Adipocyte (in vitro differentiated cells): ENCODE measurements at places on chromosomes 3 and 15.

DNA sequence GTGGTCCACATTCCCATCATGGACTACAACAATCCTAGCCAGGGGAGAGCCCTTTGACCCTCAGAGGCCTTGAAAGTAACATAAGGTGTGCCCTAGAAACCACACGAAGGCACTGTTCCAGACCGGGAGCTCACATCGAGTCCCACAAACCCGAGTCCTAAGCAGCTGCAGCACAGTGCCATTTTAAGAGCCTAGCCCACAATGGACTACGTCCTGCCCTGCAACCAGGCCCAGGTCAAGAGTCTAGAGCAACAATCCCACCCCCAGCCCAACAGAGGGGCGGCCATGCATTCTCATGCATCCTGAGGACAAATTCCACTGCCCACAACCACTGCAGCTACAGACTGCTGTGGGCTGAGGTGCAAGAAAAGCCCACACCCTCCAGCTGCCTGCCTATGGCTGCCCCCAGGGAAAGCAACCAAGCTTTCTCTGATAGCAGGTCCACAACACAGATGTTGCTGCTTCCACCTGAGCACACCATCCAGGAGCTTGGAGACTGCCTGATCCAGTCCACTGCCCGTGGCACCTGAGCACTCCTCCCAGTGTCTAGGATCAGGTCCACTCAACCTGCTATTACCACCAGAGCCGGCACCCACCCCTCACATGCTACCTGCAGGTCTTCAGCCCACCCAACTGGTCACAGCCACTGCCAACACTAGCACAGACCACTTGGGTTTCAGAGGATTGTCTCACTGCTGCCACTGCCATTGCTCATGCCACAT lies 56.8 kb downstream of the IGSF11 start:
- no peak for DNase-seq

DNA sequence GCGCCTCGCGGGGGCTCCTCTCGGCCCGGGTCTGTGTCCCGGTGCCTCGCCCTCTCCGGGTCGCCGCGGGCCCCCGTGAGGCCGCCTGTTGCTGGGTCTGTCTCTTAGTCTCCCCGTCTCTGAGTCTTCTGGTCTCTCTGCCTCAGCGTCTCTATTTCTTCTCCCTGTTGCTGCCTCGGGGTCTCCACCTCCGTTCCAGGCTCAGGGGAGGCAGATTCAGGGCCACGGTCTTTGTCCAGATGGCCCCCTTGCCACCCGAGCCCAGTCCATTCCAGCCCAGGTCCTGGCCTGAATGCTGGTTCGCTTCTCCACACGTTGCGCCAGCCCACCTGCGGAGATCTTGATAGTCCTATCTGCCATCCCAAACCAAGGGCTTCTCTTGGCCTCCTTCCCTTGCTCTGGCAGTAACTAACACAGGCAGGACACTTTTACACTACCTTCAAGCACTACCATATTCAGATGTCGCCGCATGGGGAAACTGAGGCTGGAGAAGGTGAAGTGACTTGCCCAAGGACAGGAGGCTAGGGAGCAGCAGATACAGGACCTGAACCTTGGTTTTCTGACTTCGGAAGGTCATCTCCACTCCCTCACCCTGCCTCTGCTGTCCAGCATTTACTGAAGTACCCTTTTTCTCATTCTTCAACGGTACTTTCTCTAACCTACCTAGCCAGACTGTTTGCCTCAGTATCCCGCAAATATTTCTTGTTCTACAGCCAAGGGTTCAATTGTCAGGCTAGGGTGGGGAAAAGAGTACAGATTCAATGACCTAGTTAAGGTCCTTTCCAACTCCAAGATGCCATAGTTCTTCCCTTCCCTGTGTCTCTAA lies 616 bp upstream of the IGDCC4 start:
- DNase-seq = no peak

DNA sequence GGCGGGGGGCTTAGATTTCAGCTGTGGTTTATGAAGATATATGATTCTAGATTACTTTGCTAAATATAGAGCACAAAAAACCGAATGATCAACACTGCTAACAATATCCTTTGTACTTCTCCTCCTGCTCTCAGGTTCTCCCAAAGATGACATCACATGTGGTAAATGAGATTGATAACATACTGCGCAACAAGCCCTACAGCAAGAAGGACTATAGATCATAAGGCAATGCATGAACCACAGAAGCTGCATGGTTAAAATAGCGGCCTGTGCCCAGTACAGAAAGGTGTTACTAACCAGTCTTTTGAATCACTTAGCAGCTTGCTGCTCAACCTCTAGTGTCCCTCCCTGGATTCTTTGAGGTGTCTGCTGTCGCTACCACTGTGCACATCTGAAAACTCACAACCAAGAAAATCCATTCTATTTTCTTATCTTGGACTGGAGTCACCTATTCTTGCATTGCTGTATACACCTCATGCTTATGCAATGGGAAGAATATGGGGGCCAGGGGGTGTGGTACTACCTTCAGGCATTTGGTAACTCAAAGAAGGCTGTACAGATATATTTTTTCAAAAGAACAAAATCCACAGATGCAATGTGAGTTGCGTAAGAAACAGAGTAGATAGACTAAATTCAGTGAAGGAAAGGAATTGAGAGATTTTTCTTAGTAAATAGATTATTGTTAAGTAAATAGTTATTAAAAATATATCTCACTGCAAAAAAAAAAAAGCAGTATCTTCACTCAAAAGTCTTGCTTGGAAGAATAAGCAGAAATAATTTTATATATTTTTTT lies 18.2 kb downstream of the SSR3 start:
- peak; percentile 58 for DNase-seq

- no peak for DNase-seq
Measured at GRCh38 chr3:51702156-51702555, 4.7 kb upstream of the GRM2 start.

DNA sequence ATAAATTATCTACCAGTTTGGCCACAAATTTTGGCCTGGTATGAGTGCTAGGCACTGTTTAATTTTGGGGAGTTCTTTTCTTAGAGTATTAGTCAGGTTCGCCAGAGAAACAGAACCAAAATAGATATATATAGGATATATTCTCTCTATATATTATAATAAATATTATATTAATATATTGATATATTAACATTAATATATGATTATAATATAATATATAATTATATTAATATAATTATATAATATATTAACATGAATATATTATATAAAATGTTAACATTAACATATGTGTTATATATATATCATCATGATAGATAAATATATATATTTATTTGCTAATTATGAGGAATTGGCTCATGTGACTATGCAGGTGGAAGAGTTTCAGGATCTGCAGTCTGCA lies 137.8 kb upstream of the CHRNA7 start:
- DNase-seq = no peak

GRCh38 chr3:52195823-52196331 lies 2.1 kb upstream of the ALAS1 start:
- DNase-seq = peak; percentile 79

- peak; percentile 28 for DNase-seq
Measured at GRCh38 chr3:127857333-127857732, 35.0 kb upstream of the MGLL start.

GRCh38 chr3:48898383-48899234 lies at the start of gene SLC25A20:
Gene SLC25A20 (minus strand): TSS chr3:48898882. CDS start chr3:48898794, 88 bp downstream.
- peak; percentile 95 for DNase-seq

GRCh38 chr15:34755419-34755773 lies 598 bp upstream of the GJD2 start:
- DNase-seq = no peak

DNA sequence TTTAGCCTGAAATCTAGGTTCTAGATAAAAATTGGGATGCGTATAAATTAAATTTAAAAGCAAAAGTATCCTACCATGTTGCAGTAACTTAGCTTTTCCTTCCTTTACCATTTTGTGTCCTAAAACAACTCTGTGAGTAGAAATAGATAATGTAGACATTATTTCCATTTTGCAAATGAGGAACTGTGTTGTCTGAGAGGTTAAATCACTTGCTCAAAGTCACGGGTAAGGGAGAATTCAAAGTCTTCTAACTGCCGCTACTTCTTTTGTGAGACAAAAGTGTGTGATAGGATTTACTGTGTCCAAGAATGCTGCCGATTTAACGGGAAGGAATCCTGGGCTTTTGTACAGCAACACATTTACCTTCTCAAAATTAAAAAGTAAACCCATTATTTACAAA lies 40.7 kb downstream of the MYO1E start:
- no peak for DNase-seq

DNA sequence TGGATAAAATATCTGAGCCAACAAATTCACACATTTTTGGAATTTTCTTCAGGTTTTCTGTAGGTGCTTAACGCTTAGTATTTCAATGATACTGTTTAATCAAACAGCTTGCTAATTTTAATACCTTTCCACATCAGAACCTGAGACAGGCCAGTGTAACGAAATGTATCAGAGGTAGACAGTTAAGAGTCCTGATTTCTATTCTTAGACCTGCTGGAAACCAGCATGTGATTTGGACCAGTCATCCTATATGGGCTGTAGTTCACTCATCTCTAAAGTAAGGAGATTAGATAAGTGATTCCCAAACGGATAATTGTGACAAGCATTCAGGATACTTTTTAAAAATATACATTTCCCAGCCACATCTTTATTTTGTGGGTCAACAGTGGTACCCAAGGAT lies 18.4 kb downstream of the ARL6IP5 start:
- DNase-seq = no peak

DNA sequence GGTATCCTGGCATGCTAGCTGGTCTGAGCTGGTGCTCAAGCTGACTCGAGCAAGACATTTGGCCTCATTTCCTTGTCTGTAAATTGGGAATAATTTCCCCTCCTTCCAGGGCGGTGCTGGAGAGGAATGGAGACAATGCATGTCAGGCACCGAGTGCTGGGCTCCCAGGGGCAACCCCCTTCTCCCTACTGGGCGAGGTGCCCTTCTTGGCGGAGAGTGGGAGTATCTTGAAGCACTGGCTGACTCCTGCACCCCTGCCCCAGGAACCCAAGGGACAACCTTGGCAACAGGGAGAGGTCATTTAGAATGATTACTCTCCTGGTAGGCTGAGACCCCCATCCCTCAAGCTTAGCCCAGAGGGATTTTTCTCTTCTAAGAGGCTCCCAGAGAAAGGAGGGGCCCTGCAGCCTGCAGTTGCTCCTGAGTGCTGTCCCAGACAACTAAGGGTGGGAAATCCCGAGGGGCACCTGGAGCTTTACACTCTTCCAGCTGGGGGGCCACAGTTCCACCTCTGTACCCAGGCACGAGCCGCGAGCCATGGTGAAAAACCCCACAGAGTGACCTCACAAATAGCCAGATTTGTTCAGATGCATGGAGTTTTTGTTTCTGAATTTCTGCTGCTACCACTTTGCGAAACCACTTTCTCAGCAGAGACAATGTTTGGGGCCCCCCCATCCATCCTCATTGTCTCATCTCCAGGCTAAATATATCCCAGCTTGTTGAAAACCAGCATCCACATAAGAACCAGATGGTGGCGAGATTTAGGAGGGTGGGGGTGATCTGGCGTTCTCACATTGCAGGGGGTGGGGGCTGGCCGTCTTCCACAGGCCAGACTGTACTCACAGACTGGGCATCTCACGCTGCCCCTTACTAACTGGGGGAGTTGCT lies 44.8 kb downstream of the ABTB1 start:
- no peak for DNase-seq

GRCh38 chr15:39665629-39666250 lies 84.9 kb downstream of the THBS1 start:
- DNase-seq = no peak

DNA sequence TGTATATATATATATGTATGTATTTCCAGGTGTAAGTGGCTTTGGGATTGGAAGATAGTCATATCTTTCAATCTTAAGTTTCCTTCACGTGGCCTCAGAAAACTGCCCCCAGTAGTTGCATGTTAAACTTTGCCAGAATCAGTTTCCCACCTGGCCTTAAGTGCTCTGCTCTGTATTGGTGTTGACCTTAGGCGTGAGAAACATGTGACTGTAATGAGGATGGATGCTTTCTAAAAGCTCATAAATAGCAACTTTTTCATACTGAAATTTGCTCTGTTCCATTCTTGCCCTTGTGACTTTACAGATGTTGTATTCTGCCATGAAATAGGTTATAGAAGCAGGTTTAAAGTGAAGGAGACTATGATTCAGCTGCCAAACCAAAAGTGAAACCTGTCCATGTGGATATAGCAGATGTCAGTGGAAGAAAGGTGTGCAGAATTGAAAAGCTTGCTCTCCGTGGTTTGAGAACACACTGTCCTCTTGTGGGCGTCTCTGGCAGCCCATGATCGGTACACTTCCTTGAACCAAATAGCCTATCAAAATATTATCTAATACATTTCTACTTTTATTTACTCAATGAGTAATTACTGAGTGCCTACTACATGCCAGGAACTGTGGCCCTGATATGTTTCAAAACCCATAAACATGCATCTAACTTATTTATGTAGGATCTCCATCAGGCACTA lies 15.8 kb downstream of the SCG5 start:
- DNase-seq = no peak

GRCh38 chr15:83565553-83566159 lies 88.3 kb upstream of the ADAMTSL3 start:
- DNase-seq = peak; percentile 54

DNA sequence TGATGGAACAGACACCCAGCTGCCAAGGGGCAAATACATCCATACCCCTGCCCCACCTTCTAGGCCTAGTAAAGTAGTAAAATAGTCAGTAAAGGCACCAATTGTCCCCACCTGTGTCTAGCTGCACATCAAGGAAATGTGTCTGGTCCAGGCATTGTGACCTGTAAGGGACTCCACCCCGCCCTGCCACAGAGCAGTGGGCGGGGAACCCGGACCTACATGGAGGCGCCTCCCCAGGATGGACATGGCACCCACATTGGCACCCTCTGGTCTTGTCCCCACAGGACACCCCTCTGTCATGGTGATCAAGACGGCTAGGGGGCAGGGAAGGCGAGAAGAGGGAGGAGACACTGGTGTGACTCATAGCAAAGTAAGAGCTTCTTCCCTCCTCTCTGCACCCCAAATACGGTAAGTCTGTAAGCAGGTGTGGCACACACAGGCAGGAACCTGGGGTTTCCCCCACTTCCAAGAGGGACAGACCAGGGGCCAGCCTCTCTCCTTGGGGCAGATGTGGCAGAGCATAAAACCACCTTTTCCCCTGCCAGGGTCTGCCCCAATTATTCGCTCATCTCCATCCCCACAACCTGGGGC lies 13.5 kb upstream of the LINGO1 start:
- DNase-seq = no peak

GRCh38 chr15:67184208-67184925 lies 70.1 kb downstream of the AAGAB start:
- DNase-seq = no peak

DNA sequence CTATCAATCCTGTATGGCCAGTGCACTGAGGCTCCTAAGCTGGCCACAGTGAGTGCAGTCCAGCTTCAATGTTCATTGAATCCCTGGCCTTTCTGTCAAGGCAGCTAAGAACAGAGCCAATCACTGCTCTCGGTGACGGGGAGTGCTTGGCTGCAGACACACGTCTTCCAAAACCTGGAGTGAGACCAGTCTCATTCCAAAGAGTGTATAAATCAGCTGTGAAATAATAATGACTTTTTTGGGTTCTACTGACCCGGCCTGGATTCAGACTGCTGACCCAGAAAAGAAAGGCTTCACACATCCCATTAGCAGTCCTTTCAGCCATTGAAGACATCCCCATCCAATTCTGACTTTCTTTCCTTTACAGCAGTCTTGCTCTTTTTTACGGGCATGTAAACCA lies 665.5 kb downstream of the GBE1 start:
- no peak for DNase-seq

GRCh38 chr3:170002231-170002630 lies 35.6 kb upstream of the GPR160 start:
- no peak for DNase-seq
